Renal cortical epithelial cell (primary cell): ENCODE measurements at places on chromosomes 16 and 17. TPM values are rescaled to one million over a fixed set of nuclear protein-coding genes. Genes with fewer than 3 reads are reported as not detected.

GRCh38 chr17:42078396-42079043, 19.8 kb downstream of the ZNF385C start:
- DNase-seq = no peak

- no peak for DNase-seq
Measured at GRCh38 chr16:31879937-31880321, 6.3 kb downstream of the ZNF267 start.

GRCh38 chr16:75503801-75504200, 8.6 kb upstream of the CHST6 start:
- DNase-seq = no peak

DNA sequence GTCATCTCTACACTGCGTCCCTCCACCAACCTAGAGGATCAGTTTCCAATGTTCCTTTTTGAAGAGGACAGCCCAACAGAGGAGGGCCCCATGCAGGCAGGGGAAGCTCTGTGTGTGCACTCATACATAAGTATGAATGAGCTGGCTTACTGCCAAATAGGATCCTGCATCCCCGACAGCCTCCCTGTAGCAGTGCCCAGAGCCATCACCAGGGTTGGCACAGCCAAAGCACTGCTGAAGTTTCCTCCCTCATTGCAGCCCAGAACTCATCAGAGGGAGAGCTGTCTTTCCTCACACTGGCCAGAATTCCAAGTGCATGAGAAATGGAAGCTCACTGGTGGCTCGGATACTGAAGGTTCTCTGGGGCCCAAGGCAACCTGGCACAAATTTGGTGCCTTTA, 114.4 kb downstream of the ASIC2 start:
- DNase-seq = no peak

DNA sequence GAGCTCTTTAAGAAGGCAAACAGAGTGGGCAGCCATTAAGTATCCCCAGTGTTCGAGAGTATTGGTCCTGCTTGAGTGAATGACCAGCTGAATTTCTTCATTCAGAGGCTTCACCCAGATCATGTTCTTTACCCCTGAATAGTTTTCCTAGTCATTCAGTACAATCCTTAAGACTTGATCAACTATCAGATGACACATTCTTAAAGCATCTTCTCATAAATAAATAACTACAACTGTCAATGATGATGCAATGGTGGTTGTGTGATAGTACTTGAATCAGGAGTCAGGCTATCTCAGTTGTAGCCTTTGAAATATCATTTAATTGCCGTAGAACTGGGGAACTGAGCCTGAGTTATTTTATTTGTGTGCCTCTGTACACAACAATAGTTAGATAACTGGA, 416.8 kb upstream of the CCL2 start:
- DNase-seq = peak; percentile 86

- no peak for DNase-seq
Measured at GRCh38 chr16:1152651-1153259, at the start of gene CACNA1H. Gene CACNA1H, plus strand, starts transcription at chr16:1153106. Its CDS starts 632 bp downstream, at chr16:1153738.

DNA sequence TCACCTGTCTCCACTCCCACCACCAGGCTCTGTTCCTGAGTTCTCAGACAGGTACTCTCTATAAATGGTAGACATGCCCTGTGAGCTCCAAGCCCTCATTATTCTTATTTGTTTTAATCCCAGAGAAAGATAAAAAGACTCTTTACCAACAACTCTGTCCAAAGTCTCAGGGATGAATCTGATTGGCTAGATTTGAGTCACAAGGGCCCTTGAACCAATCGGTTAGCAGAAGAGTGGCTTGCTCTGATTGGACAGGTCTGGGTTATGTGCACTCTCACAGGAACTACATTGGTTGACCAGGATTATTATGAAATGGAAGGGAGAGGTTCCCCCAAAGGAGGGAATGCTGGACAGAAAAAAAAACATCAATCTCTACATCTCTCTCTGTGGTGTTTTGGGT, 7.5 kb downstream of the COTL1 start:
- DNase-seq = no peak

DNA sequence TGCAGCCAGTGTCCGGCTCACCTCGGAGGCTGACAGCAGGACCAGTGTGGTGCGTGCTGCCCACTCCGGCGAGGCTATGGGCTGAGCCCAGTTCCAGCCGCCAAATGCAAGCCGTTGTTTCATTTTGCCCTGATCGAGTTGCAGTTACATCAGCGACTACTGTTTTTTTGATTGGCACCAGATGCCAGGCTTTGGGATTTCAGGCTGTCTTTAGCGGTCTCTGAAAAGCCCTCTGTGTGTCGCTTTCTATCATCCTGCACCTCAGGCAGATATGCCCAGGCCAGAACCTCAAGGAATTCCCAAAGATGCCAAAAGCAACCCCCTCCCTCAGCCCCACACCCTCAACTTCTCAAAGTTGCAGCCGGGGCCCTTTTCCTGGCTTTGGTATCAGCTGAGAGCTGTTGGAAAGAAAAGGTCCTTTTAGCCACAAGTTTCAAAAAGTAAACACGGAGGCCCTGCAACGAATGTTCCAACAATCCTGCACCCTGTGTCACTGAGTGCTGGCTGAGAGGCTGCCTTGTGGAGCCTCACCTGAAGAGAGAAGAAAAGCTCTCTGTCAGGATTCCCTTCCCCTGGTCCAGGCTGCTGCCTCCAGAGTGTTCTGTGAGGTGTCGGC, 58.9 kb downstream of the WWP2 start:
- DNase-seq = no peak

DNA sequence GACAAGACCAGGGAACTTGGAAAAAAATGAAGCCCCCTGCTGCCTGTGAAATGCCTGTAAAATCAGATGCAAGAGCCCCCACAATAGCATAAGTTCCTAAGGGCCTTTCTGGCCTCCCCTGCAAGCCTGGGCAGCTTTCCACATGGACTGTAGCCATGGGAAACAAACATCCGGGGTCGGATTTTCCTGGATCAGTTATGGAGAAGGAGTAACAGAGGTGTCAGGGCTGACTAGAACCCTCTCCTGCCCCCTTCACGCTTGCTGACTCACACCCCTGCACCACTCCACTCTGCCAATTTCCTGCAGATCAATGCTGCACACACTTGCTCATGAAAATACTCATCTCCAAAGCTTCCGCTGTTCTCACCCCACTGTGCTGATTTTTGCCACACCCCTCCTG, 258.6 kb downstream of the CBLN1 start:
- DNase-seq = peak; percentile 79

- peak; percentile 88 for DNase-seq
Measured at GRCh38 chr16:21263640-21264570, 14.2 kb downstream of the CRYM start.

DNA sequence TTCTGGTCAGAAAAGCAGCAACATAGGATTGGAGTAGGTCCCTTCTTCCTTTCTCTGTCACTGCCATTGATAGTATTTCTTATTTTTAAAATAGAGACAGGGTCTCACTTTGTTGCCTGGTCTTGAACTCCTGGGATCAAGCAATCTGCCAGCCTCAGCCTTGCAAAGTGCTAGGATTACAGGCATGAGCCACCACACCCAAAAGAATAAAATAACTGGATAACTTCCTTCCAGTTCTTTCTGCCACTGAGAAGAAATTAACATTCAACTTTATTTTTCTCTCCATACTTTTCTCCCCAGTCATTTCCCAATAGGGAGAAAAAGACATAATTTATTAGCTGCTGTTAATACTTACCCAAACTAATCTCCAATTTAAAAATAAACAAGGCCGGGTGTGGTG, 91.9 kb upstream of the MED13 start:
- DNase-seq = no peak

- DNase-seq = no peak
Measured at GRCh38 chr17:4987767-4988567, 492 bp upstream of the CAMTA2 start.

- DNase-seq = no peak
Measured at GRCh38 chr16:88577166-88577565, 7.0 kb downstream of the ZC3H18 start.

GRCh38 chr16:16150117-16150877, 73.0 kb downstream of the ABCC6 start:
- DNase-seq = peak; percentile 26

DNA sequence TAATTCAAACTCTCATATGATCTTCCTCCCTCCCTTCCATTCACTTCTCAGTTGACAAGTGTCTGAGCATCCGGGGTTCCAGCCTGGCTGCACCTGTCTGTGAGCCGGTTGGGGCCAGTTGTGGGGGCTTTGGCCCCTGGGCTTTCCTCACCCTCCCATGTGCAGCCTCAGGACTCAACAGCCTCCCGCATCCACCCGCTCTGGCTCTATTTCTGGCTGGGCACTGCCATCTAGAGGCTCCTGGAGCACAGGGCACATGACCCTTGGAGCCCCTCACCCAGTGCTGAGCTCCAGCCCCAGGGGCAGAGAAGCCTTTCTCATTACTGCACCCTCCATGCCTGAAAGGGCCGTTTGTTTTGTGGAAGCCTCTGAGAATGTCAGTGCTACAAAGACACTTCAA, 43.3 kb downstream of the HAPSTR1 start:
- DNase-seq = peak; percentile 35

DNA sequence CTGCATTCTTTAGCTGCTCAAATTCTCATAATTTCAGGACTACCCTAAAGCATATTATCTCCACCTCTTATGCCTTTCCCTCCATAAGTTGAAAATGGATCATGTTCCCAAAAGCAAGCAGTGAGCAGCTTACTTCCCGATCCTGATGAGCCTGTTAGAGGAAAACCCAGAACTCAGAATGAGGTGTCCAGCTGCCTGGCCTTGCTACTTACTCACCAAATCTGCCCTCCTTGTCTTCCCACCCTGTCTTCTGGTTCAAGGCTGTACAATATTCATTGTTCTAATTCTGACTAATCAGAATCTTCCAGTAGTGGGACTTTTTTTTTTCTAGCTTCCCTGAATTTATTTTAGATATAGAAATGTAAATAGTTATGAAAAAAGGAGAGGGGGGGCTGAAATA, 10.8 kb downstream of the LYRM1 start:
- peak; percentile 56 for DNase-seq

GRCh38 chr17:72661116-72661944, 431.2 kb downstream of the SLC39A11 start:
- peak; percentile 28 for DNase-seq

WNT3 gene
- total RNA-seq = 1.4 and 1.9 TPM in 2 replicates
